Inflammatory macrophage treated with lipopolysaccharide for 1 hour (primary cell): ENCODE measurements at places on chromosomes 5 and 9.
A peak's percentile ranks its signal among the peaks of the same experiment; 100 is the strongest.

- DNase-seq: no peak
Observed at GRCh38 chr9:131160416-131161112, 35.2 kb downstream of the NUP214 start.

GRCh38 chr5:82405161-82405560 lies 127.0 kb upstream of the RPS23 start:
- no peak for DNase-seq

DNA sequence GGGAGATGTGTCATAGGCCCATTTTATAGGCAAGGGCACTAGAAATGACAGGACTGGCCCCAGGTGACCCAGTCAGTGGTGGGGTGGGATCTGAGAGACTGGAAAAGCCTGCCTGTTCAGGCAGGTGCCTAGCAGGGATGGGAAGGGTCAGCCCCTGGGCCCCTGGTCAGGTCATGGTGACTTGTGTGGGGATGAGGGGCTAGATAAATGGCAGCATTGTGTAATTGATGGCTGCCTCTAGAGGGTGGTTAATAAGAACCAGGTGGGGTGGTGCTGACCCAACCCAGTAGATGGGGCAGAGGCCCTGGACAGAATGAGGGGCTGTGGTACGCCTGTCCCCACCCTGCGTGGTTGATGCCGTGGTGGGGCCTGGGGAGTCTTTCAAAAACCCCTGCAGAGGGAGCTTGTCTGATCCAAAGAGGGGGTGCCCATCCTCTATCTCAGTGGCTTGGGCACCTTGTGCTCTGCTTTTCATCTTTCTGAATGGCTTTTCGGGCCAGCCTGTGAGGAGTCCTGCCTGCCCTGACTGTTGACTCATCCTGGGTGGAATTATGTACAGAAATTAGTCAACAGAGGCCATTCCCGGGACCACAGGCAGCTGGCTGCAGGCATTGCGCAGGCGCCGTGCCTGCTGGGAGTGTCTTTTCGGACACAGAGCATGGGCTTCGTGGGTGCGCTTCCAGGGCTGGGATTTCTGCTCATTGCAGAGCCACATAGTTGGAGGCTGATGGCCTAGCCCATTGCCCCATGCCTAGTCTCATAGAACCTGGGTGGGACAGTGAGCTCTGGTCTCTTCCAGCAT lies 93.6 kb upstream of the PITX1 start:
- no peak for DNase-seq

DNA sequence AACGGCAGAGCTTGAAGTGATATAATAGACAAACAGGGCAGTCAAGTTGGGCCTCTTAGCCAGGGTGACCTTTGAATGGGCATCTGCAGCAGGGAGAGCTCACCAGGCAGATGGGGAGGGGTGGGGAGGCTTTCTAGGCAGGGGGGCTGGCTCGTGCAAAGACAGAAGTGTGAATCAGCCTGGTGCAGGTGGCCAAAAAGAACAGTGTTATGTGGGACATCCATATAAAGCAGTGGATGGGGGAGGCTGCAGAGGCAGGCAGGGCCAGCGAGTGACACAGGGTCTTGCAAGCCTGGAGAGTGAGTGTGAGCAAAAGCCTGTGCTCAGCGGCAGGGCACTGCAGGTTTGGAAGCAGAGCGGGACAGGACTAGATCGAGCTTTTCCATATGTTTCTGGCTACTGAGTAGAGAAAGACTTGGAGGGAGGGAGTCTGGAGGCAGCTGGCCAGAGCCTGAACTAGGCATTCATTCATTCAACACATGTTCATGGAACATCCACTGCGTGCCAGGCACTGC lies 14.2 kb upstream of the TTLL11 start:
- no peak for DNase-seq

GRCh38 chr9:107648153-107648715 lies 158.7 kb upstream of the KLF4 start:
- DNase-seq: no peak

GRCh38 chr5:122723606-122724352 lies 51.1 kb upstream of the SNX2 start:
- peak; percentile 51 for DNase-seq

DNA sequence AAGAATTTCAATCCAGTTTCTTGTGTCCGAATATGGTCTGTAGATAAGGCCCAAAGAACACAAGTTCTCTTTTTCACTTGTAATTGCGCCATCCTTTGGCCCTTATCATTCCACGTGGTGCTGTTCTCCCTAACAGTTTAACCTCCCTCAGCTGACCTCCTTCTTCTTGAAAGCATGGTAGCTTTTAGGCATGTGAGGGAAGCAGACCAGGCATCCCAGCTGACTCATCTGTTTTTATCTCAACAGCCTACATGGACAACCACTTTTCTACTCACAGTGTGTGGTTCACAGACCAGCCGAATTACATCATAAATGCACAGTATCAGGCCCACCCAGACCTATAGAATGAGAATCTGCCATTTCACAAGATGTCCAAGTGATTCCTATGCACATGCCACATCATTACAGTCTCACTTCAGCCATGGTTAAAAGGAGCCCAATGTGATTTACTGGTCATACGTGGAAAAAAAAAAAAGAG lies 26.9 kb upstream of the PLIN2 start:
- peak; percentile 92 for DNase-seq

- DNase-seq: no peak
Observed at GRCh38 chr5:136799806-136800372, 434.5 kb upstream of the TRPC7 start.

GRCh38 chr5:169547508-169547907 lies 36.1 kb upstream of the SPDL1 start:
- no peak for DNase-seq

- DNase-seq: no peak
Observed at GRCh38 chr9:116078640-116079039, 75.0 kb upstream of the PAPPA start.

GRCh38 chr5:135239453-135240282 lies 159.4 kb downstream of the MACROH2A1 start:
- DNase-seq: no peak

DNA sequence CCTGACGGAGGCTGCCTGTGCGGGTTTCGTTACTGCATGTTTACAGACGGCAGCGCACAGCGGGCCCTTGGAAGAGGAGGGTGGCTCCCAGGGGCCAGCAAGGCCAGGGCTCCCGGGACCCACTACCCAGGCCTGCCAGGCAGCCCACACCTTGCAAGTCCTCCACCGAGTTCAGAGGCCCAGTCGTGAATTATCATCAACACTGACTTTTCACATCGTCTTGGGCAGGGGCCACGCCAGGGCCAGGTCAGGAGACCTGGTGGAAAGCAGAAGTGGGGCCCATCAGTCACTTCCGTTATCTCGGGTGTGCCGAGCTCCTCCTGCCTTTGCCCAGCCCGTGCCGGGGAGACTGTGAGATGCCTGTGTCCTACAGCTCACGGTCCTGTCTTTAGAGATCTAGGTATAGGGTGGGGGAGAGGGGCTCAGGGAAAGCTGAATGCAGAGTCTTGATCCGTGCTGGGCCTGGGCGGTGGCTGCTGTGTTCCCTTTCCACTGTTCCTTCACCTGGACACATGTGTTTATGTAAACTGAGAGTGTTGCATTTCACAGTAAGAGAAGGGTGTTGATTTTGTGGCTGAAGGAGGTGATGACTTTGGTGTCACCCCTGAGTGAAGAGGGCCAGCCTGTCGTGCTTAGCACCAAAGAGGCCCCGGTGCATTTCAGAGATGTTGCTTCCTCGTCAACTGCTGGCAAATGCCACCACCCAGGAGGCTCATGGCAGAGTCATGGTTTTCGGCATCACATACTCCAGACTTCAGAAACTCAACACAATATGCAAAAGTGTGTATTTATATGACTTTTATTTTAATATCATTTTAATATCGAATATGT lies 175.2 kb downstream of the GAPVD1 start:
- DNase-seq: no peak

DNA sequence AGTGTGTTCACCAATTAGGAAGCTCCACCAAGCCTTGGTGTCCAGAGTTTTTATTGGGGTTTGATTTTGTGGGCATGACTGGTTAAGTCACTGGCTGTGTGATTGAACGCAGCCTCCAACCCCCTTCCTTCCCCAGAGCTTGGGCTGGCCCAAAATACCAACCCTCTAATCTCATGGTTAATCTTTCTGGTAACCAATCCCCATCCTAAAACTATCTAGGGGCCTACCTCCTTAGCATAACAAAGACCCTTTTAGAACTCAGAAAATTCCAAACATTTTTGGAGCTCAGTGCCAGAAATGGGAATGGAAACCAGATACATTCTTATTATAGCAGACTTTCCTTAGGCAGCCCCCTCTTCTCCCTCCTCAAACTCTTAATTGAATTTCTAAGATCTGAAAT lies 35.9 kb upstream of the HRH2 start:
- DNase-seq: no peak
